ENCODE measurements at places on chromosomes 6 and 20. TPM values are rescaled to one million over a fixed set of nuclear protein-coding genes. Genes with fewer than 3 reads are reported as not detected.

Gene AKAP7
- 8.3 TPM for total RNA-seq

Gene EEF1A2
- 3.2 TPM for total RNA-seq

Gene CFB
- 183 TPM for total RNA-seq

Gene PROKR2
- not detected for total RNA-seq

Gene SRSF12
- total RNA-seq: not detected

Gene TULP4
- total RNA-seq: 208 TPM

Gene HLA-DPA1
- 14.6 TPM for total RNA-seq

Gene LGSN
- total RNA-seq: not detected

Gene FGD2
- 22.9 TPM for total RNA-seq

Gene HCK
- total RNA-seq: 56.1 TPM

Gene HMGCLL1
- not detected for total RNA-seq

Gene ZBTB46
- 33.0 TPM for total RNA-seq

Gene SIRPG
- total RNA-seq: 4.8 TPM

Gene IRF4
- total RNA-seq: 7.4 TPM

Gene MMP24
- 1.3 TPM for total RNA-seq

Gene TTLL9
- 0.47 TPM for total RNA-seq

Gene FANCE
- 7.4 TPM for total RNA-seq

Gene WFDC5
- total RNA-seq: not detected

Gene GHRH
- not detected for total RNA-seq

Gene SPATA25
- 5.8 TPM for total RNA-seq

Gene LRFN2
- total RNA-seq: not detected

Gene PTCHD4
- total RNA-seq: not detected

Gene TCF21
- total RNA-seq: 2.5 TPM

Gene TIAM2
- total RNA-seq: 105 TPM

Gene GABBR1
- total RNA-seq: 15.4 TPM

Gene HSPA12B
- total RNA-seq: 1.2 TPM

Gene SLC2A10
- 19.0 TPM for total RNA-seq

Gene TASP1
- 6.6 TPM for total RNA-seq

Gene PTPN1
- total RNA-seq: 20.1 TPM

Gene ABHD16B
- total RNA-seq: not detected

Gene KPNA5
- total RNA-seq: 3.0 TPM

Gene IPCEF1
- total RNA-seq: 2.1 TPM

Gene SLC29A1
- 14.8 TPM for total RNA-seq

Gene SNAP91
- total RNA-seq: 1.2 TPM

Gene ADTRP
- total RNA-seq: 33.8 TPM

Gene MRPS18A
- 49.6 TPM for total RNA-seq

Gene CDH22
- not detected for total RNA-seq

Gene LINC00237
- total RNA-seq: not detected

Gene FABP7
- not detected for total RNA-seq

Gene F13A1
- 29.0 TPM for total RNA-seq

Gene MOG
- total RNA-seq: not detected

Gene CDH26
- total RNA-seq: 2.5 TPM

Gene AURKA
- 6.6 TPM for total RNA-seq

Gene PNPLA1
- 4.0 TPM for total RNA-seq

Gene CST4
- total RNA-seq: not detected

Gene KHDC1
- total RNA-seq: 9.1 TPM

Gene PLN
- total RNA-seq: 16.8 TPM

Gene PRPH2
- total RNA-seq: 1.3 TPM

Gene DNMT3B
- total RNA-seq: 0.88 TPM
